Breast epithelium (tissue), 4 donors: ENCODE measurements at places on chromosomes 4 and X.

GRCh38 chrX:123906557-123907316 is 46.9 kb downstream of the XIAP start:
- no peak for DNase-seq

DNA sequence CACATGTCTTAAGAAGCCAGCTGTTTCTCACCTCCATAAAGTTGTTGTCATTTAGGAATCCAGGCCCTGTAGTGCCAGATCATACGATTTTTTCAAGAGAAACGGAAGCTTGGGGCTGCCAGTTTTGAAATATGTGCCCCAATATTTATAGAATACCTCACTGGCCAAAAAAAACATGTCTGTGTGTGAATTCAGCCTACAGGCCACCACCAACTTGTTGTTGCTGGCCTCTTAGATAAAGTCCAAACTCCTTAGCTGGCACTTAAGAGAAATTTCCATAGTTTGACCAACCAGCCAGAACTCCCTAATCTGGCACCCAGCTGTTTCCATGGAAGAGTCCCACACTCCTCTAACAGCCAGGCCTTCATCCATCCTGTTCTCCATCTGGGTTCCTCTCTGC is 74.1 kb downstream of the WDR19 start:
- DNase-seq, result no peak

GRCh38 chr4:165384186-165384585 is 5.4 kb downstream of the CPE start:
- no peak for DNase-seq

GRCh38 chr4:81031796-81032551 is 1.5 kb downstream of the BMP3 start:
- DNase-seq, result no peak

- DNase-seq, result no peak
Observed at GRCh38 chr4:171765514-171765913, 47.7 kb upstream of the GALNTL6 start.

- no peak for DNase-seq
Observed at GRCh38 chr4:80911458-80911857, 119.0 kb upstream of the BMP3 start.

DNA sequence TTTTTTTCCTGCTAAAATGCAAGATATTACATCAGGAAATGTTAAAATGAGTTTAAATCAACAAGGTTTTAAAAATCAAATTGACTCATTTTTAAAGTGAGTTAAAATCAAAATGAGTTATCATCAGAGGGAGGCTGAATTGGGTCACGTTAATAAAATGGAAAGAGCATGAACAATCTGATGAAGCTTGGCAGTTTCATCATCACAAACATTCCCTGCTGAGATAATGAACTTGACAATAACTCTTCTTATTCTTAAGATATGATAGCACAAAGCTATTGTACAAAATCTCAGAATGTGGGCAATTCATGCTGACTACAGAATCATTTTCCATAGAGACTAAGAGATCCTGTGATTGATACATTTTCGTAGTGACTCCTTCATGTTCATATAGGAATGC is 1086.7 kb downstream of the STIM2 start:
- DNase-seq, result no peak

DNA sequence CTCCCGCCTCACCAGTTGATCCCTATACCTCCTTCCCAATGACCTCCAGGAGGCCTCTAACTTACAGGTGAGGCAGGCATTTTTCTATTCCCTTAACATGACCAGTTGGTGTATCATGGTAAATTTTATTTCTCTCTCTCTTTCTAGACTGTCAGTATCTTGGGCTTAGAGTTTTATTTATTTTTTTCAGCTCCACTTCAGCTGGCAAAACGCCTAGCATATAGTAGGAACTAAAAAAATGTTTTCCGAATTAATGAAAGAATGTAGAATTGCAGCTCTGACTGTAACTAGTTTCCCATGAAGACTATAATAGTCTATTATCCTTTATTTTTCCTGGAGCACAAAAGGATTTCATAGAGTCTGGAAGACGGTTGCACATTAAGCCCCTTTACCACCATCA is 84.8 kb downstream of the PDE5A start:
- DNase-seq, result no peak

GRCh38 chr4:7766661-7767345 is 172.9 kb downstream of the AFAP1 start:
- no peak for DNase-seq

DNA sequence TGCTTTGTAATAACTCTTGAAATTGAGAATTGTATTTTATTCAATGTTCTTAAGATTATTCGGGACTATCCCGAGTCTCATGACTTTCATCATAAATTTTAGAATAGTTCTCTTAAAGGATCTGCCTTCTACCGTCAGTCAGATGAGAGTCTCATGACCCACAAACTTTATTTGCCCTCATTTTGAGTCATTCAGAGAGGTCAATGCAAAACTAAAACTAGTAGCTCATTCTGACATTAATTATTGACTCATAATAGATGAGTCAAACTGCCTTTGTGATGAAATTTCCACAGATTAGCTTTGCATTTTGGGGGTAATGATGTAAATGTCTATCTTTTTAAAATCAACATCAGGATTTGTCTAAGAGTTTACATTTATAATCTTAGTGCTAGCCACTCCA is 1527.3 kb downstream of the TECRL start:
- no peak for DNase-seq

DNA sequence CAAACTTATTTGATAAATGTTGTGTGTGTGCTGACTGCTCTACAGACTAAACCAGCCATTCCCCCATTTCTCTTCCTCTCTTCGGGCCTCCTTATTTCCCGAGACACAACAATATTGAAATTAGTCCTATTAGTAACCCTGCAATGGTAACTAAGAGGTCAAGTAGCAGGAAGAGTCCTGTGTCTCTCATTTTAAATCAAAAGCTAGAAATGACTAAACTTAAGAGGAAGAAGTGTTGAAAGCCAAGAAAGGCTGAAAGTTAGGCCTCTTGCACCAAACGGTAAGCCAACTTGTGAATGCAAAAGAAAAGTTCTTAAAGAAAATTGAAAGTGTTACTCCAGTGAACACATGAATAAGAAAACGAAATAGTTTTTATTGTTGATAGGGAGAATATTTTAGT is 357.8 kb upstream of the SLC7A11 start:
- no peak for DNase-seq

DNA sequence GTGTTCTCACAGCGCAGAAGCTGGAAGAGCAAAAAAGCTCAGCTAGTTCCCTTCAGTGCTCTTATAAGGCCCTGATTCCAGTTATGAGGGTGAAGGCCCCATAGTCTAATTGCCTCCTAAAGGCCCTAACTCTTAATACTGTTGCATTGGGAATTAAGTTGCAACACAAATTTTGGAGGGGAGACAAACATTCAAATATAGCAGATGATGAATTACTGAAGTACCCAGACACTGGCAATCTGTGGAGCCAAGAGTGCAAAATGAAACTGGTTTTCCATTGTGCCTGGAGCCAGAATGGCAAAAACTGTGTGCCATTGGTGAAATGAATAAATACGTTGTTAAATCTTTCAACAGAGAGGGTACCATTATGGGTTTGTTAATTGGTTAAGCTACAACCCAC is 356.0 kb downstream of the PPARGC1A start:
- no peak for DNase-seq

DNA sequence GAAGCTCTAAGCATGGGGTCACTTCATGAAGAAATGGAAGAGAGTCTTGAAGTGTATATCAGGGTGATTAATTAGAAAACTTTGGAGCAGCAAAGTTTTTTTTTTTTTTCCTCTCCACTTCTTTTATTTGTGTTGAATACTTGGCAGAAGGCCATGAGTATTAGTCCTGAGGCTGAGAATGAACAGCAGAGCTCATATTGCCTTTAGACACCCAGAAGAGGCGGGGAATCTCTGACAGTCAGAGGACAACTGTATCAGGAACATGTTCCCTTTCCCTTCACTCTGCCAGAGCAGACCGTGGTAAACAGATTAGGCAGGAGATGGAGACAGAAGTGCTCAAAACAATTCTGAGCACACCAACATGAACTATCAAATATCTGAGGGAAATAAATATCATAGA is 300.9 kb downstream of the FAM47A start:
- no peak for DNase-seq

DNA sequence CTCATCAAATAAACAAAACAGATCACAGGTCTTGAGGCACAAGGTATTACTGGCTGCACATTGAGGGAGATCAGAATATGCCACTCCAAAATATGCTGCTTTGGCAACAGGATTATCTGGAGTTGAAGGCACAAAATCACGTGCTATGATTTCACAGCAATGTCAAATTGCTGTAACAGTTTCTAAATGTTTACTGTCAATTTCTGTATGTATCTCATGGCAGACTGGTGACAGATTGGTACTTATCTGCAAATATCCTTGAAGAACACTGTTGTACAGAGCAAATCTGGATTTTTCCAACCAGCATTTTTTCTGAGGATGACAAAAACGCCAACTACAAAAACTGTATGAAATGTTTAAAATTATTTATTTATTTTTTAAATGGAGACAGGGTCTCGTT is 26.7 kb downstream of the GPR82 start:
- no peak for DNase-seq

GRCh38 chrX:13863324-13863723 is 46.4 kb upstream of the GPM6B start:
- no peak for DNase-seq

DNA sequence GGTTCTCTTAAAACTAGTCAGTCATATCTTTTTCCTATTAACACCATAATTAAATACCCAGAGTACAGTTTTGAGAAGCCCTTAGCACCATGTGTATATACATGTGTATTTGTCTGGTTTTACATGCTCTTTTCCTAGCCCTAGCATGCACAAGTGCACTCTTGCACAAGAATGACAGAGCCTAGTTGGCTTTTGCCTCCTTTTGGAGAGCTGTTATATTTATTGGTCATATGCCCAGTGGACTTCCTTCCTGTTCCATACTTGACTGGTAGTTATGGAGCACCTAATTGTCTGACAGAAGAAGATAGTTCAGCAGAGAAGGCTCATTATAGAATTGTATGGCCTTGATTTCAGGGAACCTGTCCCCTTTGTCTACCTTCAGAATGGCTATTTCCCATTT is 155.6 kb downstream of the ARX start:
- no peak for DNase-seq

- no peak for DNase-seq
Observed at GRCh38 chrX:69741721-69742120, 125.8 kb downstream of the EDA start.

- no peak for DNase-seq
Observed at GRCh38 chr4:4860600-4861389, 1.3 kb downstream of the MSX1 start.

- no peak for DNase-seq
Observed at GRCh38 chrX:147635186-147635585, 276.5 kb upstream of the FMR1 start.

- no peak for DNase-seq
Observed at GRCh38 chr4:121094297-121094966, 22.1 kb upstream of the NDNF start.

DNA sequence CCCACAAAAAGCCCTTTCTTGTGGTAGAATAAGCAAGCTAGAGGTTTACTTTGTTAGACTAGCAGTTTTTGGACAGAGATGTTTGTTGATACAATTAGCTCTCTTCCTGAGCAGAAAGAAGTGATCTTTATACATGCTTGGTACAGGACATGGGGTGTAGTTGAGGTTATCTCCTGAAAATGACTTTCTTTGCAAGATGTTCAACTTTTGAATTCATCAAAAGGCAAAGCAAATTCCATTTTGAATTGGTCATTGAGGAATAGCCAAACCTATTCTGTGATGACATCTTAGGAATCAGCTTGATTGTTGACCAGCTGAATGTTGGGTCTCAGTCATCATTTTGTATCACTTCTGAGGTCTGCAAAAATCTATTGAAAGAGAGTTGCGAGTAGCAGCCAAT is 3.8 kb downstream of the CPE start:
- no peak for DNase-seq

GRCh38 chrX:130556951-130557350 is 155.2 kb downstream of the RBMX2 start:
- no peak for DNase-seq
